ENCODE measurements at places on chromosomes 6 and 20.

DNA sequence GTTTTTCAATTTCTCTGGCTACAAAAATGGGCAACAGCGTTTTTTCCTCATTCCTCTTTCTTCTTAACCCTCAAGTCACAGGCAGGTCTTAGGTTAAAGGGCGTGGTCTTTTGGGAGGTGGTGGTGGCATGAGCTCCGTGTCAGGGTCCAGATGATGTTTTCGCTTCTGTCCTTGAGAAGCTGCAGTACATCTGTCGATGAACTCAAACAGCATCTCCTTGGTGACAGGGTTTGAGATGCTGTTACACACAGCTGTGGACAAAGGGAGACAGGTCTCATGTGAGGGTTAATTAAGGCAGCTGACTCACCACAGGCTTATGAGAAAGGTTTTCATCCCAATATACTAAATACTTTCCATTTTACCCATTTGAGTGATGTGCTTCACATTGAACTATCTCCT lies 350.8 kb downstream of the RNGTT start:
- no peaks in the 10 kb centered on the region for H3K36me3 ChIP-seq
- no peaks in the 10 kb centered on the region for H3K4me1 ChIP-seq
- no peaks in the 10 kb centered on the region for H3K27me3 ChIP-seq
- no peak for DNase-seq
- H3K4me3 ChIP-seq = no peak overlapping the region

DNA sequence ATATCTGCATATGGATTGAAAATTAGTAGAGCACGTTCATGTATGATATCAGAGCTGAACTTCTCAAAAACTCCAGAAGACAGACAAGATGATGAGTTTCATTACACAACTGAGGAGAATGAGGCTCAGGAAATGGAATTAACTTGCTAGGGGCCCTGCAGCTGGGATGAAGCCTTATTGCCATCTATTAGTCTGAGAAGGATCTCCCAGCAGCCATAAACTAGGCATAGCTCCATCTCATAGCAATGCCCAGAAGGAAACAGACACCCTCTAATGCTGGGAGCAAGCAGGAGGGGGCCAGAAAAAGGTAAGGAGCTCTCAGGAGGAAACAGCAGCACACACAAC lies 18.0 kb downstream of the TFEB start:
- H3K4me3 ChIP-seq = no peak overlapping the region
- no peaks in the 10 kb centered on the region for H3K36me3 ChIP-seq
- no peak for DNase-seq
- no peaks in the 10 kb centered on the region for H3K27me3 ChIP-seq
- peaks cover 12% of the 10 kb centered on the region for H3K4me1 ChIP-seq
- H3K27ac ChIP-seq = no peak overlapping the region

GRCh38 chr6:76984572-76984971 lies 478.7 kb downstream of the HTR1B start:
- H3K36me3 ChIP-seq = no peaks in the 10 kb centered on the region
- H3K27ac ChIP-seq = no peak overlapping the region
- no peaks in the 10 kb centered on the region for H3K4me1 ChIP-seq
- DNase-seq = no peak

DNA sequence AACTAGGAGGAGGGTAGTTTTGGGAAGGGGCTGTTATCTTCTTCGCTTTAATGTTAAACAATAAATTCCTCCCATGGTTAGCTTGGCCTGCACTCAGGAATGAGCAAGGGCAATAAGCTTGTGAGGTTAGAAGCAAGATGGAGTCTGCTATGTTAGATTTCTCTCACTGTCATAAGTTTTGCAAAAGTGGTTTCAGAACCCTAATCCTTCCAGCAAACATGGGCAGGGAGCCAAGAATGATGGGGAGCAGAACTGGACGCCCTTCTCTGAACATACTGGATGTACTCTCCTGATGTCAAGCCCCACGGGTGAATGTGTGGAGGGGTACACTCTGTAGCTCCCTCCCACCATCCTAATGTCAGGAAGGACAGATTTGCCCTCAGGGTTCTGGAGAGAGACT lies 22.3 kb downstream of the C6orf163 start:
- H3K4me1 ChIP-seq = no peaks in the 10 kb centered on the region
- DNase-seq = no peak
- no peak overlapping the region for H3K27ac ChIP-seq
- no peaks in the 10 kb centered on the region for H3K36me3 ChIP-seq

DNA sequence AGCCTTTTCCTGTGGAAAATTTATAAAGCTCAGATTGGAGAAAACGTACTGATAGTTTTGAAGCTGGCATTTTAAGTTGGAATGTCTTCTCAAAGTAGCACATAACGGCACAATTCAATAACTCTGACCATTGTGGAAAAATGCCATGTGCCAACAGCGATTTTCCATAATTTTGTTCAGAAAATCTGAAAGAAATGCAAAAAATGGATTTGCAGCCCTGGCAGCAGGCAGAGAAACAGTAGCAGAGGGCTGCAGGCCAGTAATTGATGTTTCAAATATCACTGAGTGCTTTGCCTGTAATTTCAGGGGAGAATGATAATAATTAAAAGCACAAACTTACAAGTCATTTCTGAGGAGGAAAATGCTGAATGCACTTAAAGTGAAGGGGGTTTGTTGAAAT lies 507.4 kb downstream of the MAFB start:
- no peak for DNase-seq
- H3K4me3 ChIP-seq = no peak overlapping the region
- H3K27me3 ChIP-seq = no peaks in the 10 kb centered on the region
- H3K27ac ChIP-seq = no peak overlapping the region
- H3K36me3 ChIP-seq = no peaks in the 10 kb centered on the region

DNA sequence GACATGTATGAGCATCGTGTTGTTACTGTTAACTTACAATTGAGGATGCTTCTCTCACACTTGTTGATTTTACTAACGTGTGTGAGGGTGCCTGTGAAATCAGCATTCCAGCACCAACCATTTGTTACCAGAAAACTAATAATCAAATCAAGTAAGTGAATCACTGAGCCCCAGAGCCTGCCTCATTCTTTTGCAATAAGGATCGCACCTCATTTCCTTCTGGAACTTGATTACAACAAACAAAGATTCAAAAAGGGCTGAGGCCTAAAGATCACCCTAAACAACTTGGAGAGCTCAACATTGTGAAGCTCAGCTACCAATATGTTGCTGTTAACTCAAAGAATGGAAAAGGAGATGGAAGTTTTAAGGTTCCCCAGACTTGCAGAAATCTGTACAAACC lies 274.7 kb downstream of the TFAP2A start:
- H3K4me1 ChIP-seq = no peaks in the 10 kb centered on the region
- H3K4me3 ChIP-seq = no peak overlapping the region
- no peak for DNase-seq
- H3K36me3 ChIP-seq = no peaks in the 10 kb centered on the region
